ENCODE measurements at places on chromosomes 3 and 15. TPM values are rescaled to one million over a fixed set of nuclear protein-coding genes. Genes with fewer than 3 reads are reported as not detected.

Gene SLC25A38
- 19.9 TPM for total RNA-seq

Gene GPR156
- 0.31 TPM for total RNA-seq

Gene LRRC49
- total RNA-seq: 50.5 TPM

Gene GOLGA8G
- not detected for total RNA-seq

Gene KLHL25
- 4.8 TPM for total RNA-seq

Gene ARNT2
- total RNA-seq: 15.9 TPM

Gene CASR
- not detected for total RNA-seq

Gene TIMP4
- 33.7 TPM for total RNA-seq

Gene CAMP
- total RNA-seq: 2.1 TPM

Gene SLC51A
- total RNA-seq: not detected

Gene TMEM108
- 15.4 TPM for total RNA-seq

Gene GUCA1C
- total RNA-seq: not detected

GRCh38 chr15:51828621-51829375 lies 655 bp upstream of the TMOD3 start:
- no peak for DNase-seq

DNA sequence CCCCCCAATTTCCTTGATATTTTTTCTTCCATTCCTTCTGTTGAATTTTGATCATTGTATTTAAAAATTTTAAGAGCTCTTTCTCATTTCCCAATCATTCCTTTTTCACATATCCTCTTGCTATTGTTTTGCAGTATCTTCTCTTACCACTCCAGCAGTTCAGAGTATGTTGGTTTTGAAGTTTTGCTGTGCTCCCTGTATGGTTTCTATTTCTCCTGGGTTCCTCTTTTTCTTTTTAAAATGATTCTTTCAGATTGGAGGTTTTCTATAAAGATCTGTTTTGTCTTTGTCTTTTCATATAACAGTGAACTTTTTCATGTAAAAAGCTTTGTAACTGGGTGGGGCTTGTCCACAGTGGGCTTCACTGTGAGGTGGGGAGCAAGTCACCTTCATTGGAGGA lies 12.8 kb downstream of the USP3 start:
- DNase-seq: no peak

- no peak for DNase-seq
Measured at GRCh38 chr15:58399739-58400138, 32.1 kb upstream of the LIPC start.

DNA sequence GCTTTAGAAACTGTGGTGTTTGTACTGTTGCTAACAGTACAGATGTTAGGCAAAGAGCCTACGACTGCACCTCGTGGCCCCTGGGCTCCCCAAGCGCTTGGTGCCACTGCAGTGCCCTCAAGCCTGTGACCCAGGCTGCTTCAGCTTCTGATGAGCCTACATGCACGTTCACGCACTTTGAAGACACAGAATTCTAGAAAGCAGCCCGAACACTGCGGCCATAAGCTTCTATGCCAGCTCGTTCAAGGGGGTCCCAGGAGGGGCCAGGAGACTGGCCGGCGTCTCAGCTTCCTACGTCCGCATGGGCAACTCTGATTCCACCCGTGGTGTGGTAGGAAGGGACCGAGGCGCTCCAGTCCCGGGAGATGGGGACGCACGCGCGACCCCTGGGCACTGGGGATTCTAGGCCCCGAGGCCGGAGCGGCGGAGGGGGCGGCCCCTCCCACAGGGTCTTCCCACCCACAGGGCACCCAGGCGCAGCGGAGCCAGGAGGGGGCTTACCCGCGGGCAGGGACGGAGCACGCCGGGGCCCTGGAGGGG lies 653 bp downstream of the MYO5C start:
- no peak for DNase-seq

- DNase-seq: no peak
Measured at GRCh38 chr3:72977060-72977808, 19.4 kb upstream of the PPP4R2 start.

DNA sequence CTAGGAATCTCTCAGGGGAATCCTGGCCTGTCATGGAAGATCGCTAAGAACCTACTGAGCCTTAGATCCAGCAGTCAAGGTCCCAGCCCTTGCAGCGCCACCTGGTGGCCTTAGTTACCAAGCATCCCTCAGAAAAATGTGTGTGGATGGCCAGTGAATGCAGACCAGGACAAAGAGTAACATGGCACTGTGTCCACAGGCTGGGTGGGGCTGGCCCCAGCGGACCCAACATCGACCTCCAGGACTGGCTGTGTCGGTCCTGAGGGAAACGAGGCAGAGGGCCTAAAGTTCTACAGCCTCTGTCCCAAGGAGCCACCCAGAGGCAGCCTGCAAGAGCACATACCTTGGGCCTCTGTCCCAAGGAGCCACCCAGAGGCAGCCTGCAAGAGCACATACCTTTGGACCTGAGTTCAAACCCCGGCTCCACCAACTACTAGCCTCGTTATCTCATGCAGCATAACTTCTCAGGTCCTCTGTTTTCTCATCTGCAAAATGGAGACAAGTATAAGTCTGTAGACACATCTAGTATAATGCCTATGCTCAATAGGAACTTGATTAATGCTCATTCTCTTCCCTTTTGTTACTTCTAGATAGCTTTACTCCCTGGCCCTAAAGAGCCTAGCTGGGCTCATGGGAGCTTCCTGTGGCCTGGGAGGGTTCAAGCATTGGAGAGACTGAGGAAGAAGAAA lies 57.5 kb upstream of the HERC1 start:
- peak; percentile 78 for DNase-seq

DNA sequence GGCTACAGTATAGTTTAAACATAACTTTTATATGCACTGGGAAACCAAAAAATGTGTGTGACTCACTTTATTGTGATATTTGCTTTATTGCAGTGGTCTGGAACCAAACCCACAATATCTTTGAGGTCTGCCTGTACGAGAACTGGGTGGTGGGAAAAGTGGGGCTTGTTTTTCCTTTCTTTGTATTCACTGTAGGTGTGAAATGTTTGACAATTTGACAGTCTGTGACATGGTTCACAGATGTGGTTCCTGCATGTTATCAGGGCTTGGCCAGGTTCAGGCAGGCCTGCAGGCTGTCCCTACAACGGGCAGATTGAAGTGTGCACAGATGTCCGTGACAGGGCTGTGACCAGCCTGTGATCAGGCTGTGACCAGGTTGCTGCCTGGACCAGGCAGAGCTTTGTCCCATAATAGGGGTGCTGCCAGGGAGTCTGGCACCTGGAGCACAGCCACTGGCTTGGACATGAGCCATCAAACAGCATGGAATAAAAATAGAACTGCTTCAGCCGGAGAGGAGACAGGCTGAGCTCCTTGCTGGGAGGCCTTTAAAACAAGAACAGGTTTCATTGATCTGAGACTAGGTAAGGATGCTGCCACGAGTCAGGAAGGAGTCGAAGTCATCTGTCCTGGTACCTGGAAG lies 61.0 kb downstream of the KLF13 start:
- DNase-seq: no peak

DNA sequence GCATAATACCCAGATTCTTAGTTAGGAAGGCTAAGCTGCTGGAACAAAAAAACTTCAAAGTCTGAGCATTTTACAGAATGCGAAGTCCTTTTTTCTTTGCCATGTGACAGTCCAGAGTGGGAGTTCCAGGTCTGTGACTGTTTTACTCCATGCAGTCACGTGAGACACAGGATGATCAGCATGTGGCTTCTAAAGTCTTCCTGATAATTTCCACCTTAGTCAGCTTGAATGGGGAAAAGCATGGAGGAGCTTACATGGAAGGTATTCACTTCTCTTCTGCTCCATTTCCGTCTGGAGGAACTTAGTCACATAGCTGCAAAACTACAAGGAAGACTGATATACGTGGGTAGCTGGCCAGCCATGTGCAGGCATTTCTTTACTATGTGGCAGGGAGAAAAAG lies 1.7 kb downstream of the SNTN start:
- no peak for DNase-seq

DNA sequence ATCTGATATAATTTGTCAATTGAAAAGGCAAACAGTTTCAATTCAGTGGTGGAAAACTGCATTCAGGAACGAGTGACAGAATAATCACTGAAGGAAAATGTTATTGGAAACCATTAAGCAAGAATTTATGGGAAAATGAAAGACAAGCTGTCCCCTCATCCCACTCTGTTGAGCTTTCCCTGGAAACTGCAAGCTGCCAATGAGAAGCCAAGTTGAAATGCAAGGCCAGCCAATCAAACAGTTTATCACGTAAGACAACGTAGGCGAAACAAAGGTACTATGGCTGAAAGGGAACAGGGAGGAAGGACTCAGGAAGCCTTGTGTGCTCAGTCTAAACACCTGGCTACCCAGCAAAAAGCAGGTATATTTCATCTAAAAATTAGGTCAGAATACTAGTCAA lies 187.9 kb upstream of the ATP10A start:
- DNase-seq: no peak

- DNase-seq: no peak
Measured at GRCh38 chr15:89490081-89490813, 6.1 kb downstream of the RHCG start.

DNA sequence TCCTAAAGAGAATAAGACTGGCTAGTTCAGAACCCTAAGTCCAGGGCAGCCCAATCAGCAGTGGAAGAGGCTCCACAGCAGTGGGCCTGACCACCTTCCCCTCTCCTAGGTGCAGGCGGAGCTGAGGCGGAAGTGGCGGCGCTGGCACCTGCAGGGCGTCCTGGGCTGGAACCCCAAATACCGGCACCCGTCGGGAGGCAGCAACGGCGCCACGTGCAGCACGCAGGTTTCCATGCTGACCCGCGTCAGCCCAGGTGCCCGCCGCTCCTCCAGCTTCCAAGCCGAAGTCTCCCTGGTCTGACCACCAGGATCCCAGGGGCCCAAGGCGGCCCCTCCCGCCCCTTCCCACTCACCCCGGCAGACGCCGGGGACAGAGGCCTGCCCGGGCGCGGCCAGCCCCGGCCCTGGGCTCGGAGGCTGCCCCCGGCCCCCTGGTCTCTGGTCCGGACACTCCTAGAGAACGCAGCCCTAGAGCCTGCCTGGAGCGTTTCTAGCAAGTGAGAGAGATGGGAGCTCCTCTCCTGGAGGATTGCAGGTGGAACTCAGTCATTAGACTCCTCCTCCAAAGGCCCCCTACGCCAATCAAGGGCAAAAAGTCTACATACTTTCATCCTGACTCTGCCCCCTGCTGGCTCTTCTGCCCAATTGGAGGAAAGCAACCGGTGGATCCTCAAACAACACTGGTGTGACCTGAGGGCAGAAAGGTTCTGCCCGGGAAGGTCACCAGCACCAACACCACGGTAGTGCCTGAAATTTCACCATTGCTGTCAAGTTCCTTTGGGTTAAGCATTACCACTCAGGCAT lies 33.7 kb downstream of the VIPR1 start:
- DNase-seq: peak; percentile 68

DNA sequence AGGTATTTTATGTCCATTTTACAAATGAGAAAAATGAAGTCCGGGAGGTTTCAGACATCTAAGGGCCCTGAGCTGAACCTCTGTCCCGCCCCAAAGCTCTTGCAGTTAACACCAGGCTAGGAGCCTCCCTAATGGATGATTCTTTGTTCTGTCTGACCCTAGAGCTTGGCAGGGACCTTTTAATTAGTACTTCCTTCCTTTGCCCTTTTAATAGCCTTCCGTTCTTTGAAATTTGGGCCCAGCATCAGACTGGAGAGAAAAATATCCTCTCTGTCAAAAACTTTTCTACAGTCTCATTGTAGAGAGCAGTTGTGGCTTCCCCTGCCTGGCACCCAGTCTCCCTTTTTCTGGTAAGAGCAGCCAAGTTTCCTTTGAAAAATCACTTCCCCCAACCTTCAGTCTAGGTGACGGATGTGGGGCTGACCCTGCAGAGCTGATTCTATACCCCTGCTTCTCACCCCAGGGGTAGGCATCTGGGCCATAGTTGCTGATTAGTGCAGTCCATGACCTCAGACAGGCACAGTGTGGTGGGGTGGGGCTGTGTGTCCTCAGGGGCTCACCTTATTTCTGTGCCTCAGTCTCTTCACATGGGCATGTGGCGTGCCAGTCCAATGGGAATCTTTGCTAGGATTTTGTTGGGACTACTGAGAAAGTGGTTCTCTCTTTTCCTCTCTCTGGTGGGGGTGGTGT lies 220.4 kb downstream of the ADAMTS9 start:
- no peak for DNase-seq

GRCh38 chr3:81544385-81544784 lies 217.1 kb downstream of the GBE1 start:
- no peak for DNase-seq

GRCh38 chr15:34644851-34645250 lies 61.4 kb upstream of the GOLGA8B start:
- no peak for DNase-seq

GRCh38 chr3:127490271-127491023 lies 100.1 kb downstream of the TPRA1 start:
- DNase-seq: no peak
